Amniotic epithelial cell (primary cell): ENCODE measurements at places on chromosomes 6 and 20.

- DNase-seq = no peak
Measured at GRCh38 chr6:80679992-80680391, 573.5 kb downstream of the BCKDHB start.

- no peak for DNase-seq
Measured at GRCh38 chr6:15817100-15817499, 154.3 kb upstream of the DTNBP1 start.

GRCh38 chr6:83442752-83443151 lies 11.9 kb upstream of the ME1 start:
- peak; percentile 96 for DNase-seq

- DNase-seq = peak; percentile 32
Measured at GRCh38 chr6:84062519-84063154, 29.1 kb downstream of the MRAP2 start.

DNA sequence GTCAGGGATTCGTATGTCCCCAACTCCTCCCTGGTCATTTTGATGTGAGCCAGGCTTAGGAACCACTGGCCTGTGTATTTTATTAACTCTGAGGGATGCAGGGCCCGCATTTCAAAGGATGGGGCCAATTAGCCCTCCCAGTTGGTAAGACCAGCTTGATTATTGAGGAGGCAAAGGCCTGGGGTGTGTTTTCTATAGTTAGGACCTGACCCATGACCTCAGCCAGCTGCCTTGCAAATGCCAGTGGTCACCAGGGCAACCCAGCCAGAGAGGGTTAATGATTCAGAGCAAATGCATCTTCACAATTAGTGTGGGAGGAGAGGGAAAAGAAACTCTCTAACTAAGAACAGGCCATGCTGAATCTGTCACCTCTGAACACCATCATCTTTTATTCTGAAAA lies 835.4 kb downstream of the MAFB start:
- DNase-seq = peak; percentile 3

GRCh38 chr20:63161176-63161651 lies 54.7 kb downstream of the YTHDF1 start:
- DNase-seq = no peak

DNA sequence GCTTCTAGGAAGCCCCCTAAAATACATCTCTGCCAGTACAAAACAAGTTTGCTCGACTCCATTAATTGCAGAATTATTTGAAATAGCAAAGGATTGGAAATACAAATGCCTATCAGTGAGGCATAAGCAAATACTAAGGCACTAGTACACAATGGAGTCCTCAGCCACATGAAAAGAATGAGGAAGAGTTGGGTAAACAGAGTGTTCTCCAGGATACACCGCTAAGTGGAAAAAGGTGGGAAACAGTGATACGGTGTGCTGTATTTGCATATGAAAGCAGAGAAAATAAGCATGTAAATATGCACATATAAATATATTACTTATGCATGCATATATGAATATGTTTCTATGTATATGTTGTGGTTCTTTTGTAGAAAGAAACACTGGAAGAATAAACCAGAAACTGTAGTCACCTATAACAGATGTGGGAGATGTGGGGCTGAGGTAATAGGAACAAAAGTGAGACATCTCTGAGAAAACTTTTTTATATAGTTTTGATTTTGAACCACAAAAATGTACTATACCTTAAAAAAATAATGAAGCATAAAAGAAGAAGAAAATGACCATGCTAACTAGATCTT lies 143.4 kb upstream of the MYLIP start:
- DNase-seq = no peak

- no peak for DNase-seq
Measured at GRCh38 chr20:57835074-57835452, 125.2 kb upstream of the PMEPA1 start.

GRCh38 chr6:151306269-151306783 lies 66.6 kb downstream of the AKAP12 start:
- DNase-seq = no peak

- no peak for DNase-seq
Measured at GRCh38 chr6:1622220-1622850, 12.6 kb downstream of the FOXC1 start.

- DNase-seq = peak; percentile 55
Measured at GRCh38 chr20:59016795-59017492, 2.3 kb upstream of the TUBB1 start.

- DNase-seq = no peak
Measured at GRCh38 chr20:63070771-63071540, 64.2 kb upstream of the BHLHE23 start.

DNA sequence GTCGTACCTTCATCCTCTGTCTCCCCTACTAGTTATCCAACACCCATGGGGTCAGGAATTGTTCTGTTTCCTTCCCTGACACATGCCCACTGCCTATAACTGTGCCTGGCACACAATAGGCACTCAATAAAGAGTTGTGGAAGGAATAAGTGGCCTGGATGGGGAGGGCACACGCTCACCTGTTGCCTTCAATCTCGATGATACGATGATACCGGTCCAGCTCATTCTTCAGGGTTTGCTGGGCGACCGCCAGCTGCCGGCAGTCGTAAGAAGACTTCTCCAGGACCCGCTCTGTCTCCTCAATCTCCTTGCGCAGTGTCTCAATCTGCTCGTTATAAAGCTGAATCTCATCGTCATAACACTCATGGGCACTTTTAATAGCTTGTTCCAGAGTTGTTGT lies 32.5 kb downstream of the BFSP1 start:
- DNase-seq = no peak

- peak; percentile 3 for DNase-seq
Measured at GRCh38 chr6:50815436-50816114, 3.1 kb upstream of the TFAP2B start.

- DNase-seq = peak; percentile 69
Measured at GRCh38 chr6:133991096-133991593, 38.1 kb downstream of the TBPL1 start.

DNA sequence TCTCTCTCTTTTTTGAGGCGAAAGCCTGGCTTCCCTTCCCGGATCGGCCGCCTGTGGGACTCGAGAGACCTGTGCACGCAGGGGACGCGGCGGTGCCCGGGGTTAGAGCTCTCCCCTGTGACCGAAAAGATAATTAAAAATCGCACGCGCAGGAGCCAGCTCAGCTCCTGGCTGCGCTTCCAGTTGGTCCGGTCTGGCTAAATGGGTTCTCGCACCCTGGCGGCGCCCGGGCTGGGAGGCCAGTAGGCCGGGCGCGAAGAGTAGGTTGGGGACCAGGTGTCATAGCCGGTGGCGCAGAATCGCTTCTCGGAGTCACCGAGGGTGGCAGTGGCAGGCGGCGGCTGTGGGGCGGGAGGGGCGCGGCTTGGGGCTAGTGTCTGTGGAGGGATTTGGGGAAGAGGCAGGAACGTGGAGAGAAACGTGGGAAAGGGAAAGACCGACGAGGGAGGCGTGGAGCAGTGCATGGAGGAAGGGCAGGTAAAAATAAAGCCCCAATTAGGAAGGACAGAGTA lies 41.9 kb upstream of the SUPT3H start:
- DNase-seq = peak; percentile 65

DNA sequence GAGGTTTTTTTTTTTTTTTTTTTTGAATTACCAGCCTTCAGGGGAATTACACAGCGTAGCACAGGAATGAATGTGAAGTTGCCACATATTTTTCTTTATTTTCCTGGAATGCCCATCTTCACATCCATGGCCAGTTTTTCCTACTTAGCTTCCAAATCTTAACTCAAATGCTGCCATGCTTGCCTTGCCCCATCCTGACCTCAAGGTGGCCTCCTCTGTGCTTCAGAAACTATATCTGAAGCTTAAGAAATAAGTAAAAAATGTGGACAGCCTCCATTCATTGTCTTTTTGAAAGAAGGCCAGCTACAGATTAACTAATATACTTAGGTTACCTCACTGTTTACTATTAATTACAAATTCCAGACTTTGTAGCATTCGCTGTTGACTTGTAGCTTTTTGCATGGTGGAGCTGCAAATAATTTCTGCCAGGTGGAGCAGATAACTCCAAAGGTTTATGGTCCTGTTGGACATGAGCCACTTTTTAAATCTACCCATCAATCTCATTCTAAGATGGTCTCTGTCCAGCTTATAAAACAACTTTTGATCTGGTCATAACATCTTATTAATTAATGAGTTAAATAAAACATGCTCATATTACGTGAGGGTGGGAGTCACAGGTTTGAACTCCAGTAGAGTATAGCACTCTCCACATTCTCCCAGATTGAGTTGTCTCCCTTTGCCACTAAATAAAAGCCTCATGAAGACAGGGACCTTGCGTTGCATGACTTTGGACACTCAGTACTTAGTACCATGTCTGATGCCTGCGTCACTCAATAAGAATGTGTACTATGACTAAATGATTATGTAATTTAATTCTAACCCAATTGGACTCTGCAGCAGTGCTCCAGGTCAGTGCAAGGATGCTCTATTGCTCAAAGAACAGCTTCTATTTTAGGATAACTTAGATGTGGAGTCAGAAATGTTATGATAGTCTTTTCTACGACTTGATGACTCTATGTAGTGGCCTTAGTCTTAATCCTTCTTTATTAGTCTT lies 678.6 kb upstream of the CITED2 start:
- peak; percentile 85 for DNase-seq

GRCh38 chr6:157376706-157377230 lies 4.2 kb upstream of the ZDHHC14 start:
- no peak for DNase-seq

GRCh38 chr6:152503546-152503945 lies 133.6 kb downstream of the SYNE1 start:
- DNase-seq = peak; percentile 2

- DNase-seq = no peak
Measured at GRCh38 chr6:82371799-82372546, 8.4 kb downstream of the TPBG start.
